Kidney tubule cell (primary cell): ENCODE measurements at places on chromosomes 4 and X.

DNA sequence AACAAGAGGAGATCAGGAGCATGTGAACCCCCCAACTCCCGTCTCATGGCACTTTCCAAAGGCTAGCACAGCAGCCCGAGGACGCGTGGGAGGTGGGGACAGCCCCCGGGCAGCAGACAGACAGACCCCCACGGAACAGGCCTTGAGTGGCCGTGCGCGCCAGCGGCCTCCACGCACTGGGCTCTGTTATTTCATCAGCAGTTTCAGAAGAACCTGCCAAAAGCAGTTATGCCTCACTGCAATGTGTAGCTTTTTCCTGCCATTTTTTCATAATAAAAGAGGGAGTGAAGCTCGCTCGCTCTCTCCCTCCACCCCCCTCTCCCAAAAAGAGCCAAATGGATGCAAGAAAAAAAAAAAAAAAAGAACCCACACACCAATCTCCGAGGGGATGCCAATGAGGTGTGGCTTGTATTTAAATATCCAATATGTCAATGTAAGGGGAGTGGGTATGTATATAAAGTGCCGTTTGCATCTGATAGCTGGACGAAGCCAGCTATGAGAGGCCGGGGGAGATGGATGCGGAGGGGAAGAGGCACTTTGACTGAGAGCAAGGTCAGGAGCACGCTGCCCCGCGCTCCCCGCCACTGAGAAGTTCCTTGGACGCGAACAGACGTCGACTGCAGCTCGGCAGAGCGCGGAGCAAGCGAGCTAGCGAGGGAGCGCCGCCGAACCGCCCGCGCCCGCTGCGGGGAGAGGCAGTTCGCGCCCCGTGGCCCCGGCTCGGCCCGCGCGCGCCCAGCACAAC is at the start of gene FGF16:
TSS of gene FGF16 (plus strand) at position 482 of the 745 bp plus-strand sequence. CDS start 286 bp downstream, outside the sequence.
- DNase-seq, result no peak

DNA sequence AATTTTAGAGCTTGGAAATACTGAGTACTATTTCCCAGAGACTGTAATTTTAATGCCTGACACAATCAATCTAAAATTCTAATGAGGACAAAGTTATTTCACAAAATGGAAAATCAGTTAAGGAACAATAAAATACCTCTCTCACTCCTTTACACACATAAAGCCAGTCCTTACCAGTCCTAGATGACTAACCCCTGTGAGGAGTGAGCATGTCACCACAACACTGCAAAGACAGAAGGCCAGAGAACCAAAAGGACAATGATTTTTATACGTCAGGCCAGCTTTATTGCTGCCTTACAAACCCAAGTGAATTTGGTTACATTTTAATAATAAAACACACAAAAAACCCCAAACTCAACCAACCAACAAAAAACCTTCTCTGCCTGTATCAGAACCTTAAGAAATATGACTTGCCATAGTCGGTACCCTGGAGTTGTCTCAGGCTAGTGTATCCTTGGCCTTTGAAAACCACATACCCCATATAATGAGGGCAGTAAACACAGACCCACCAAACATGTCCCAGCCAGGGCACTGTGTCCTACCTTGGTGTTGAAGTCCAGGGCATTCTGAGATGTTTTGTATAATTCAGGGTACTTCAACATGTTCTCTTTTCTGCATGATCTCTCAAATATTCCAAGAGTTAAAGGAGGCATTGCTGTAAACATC is 57.6 kb downstream of the SHISA3 start:
- DNase-seq, result peak; percentile 68

DNA sequence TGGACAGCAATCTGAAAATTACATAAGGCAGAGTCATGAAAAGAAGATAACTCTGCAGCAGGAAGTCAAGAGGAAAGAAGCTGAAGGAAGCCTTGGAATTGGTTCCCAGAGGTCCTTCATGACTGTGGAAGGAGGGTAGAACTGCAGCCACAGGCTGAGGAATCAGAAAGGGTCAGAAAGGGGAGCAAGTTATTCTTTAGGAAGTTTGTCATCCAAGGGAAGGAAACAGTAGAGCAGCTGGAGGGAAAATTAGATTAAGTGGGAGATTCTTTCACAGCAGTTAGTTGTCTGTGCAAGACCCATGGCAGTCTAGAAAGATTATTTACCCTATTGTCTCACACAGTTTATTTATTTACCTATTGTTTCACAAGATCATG is 9.3 kb upstream of the ADH1C start:
- no peak for DNase-seq

DNA sequence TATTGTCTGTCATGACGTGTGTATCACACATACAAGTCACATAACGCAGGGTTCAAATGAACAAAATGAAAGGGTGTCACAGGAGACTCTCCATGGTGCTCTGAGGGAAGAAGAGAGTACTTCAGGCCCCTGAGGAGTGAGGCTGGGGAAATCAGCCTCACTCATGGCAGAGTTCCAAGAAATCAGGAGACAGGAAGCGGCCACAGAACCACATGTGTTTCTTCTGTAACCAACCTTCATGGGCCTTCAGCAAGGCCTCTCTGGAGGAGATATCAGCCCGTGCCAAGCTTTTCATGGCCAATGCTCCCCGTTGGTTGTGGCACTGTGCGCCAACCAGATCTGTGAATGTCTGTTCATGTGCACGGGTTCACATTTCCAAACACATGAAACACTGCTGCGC is 76.0 kb downstream of the NAT8L start:
- peak; percentile 9 for DNase-seq

DNA sequence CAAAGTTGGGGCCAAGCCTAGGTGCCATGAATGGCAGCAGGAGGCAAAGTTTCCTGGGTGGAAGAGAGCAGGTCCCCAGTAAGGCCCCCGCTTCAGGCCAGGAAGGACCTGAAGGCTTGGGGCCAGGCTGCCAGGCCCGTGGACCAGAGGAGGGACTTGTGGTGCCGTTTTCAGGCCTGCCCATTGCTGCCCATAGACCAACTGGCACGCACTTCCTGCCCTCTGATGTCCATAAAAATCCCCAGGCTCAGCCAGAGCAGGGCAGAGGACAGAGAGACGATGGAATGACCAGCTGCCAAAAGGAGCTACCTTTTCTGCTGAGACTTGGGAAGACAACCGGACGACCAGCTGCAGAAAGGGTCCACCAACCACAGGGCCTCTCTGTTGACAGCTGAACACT is 1205.5 kb downstream of the ARAP2 start:
- DNase-seq, result no peak

DNA sequence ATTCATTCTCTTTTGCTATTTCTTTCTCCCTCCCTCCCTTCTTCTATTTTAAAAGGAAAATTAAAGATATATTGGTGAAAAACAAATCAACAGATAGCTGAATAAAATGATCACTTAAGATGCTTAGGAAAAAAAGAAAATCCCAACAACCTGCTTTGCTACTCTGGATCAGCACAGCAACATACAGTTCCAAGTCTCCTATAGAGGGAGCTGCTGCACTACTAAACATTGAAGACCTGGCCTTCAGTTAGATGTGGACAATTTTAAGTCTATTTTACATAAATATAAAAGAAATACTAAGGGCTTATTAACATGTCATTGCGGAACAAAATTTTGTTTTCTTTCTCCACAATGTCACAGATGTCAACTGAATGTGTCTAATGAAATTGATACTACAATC is 226.4 kb downstream of the MAGEB5 start:
- peak; percentile 25 for DNase-seq

- DNase-seq, result peak; percentile 24
These were observed 78.8 kb downstream of the PDGFC start for GRCh38 chr4:156892805-156893204.
